NCI-H2081 (cell line): ENCODE measurements at places on chromosomes 1 and 21.
A peak's percentile ranks its signal among the peaks of the same experiment; 100 is the strongest.

GRCh38 chr1:21346365-21347071 lies 56.3 kb upstream of the ECE1 start:
- no peak for DNase-seq

DNA sequence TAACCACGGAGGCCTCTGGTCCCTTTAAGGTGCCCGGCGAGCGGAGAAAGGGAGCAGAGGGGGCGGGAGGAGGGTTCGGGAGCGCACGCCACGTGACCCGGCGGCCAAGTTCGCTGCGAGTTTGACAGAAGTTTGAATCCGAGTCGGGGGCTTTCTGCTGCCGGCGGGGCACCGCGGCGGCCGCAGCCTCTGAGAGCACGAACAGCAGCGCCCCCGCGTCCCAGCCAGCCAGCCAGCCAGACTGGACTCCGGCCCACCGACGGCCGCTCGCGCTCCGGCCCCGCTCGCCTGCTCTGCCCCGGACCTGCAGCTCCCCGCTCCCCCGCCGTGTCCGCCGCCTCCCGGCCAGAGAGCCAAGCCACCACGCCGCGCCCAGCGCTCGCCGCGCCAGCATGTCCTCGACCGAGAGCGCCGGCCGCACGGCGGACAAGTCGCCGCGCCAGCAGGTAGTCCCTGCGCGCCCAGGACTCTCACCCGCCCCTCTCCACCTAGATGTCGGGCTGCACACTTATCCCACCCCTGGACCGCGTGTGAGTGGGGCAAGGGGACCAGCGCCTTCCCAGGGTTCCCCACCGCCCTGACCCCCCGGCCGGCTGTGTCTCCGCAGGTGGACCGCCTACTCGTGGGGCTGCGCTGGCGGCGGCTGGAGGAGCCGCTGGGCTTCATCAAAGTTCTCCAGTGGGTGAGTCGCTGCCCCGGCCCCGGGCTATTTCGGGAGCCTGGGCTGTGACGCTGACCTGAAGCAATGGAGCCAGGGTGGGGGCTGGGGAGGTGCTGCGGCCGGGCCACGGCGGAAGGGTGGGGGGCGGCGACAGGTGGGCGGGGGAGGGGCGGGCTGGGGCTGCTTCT lies at the start of gene SYPL2:
Gene SYPL2, plus strand, starts transcription at position 95 of the 849 bp plus-strand sequence. Its CDS starts 298 bp downstream, at position 393.
- no peak for DNase-seq

DNA sequence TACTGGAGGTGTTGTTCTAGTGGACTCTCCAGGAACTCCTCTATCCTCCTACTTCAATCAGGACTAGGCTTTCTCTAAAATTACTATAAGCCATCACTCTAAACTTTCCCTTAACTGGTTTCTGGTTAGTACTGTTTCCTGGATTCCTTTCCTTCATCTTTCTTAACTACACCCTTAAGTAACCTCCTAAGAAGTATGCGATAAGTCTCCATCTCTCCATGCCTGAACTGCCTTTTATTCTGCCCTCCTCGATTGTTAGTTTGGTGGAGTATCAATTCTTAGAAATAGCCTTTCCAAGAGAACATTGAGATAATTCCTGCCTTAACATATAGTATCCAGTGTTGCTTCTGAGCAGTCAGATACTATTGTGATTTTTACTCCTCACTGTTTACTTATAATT lies 162.9 kb upstream of the PDE4B start:
- DNase-seq, result no peak

- DNase-seq, result no peak
Measured at GRCh38 chr1:209831615-209832014, 3.8 kb downstream of the UTP25 start.

DNA sequence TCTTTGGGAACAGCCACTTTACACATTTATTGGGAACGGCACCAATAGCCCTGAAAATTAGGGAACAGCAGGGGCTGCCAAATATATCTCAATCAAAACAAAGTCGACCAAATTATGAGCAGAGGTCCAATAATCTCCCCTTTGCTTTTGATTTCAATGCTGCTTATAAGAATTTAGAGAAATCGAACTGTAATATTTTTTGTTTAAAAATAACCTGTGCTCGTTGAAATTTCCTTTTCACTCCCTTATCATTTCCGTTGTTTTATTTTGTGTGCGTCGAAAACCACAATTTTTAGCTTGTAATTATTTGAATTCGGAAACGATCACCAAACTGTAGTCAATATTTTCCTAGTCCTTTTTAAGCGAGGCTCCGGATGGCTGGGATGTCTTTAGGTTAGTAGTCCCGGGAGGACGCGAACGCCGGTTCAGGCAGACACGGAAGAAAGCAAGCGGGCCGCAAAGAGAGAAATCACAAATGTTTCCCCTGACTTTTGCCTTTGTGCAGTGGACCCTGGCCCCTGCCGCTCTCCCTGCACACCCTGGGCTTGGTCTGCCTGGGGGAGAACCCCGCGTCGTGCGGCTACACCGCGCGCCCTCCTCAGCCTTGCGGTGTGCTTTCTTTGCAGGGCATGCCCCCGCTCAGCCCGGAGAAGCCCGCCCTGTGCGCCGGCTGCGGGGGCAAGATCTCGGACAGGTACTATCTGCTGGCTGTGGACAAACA lies 2.3 kb downstream of the LHX9 start:
- DNase-seq, result no peak

- peak; percentile 52 for DNase-seq
Measured at GRCh38 chr1:203278082-203278884, 27.0 kb upstream of the BTG2 start.

- no peak for DNase-seq
Measured at GRCh38 chr1:225846331-225847310, 35.6 kb downstream of the TMEM63A start.

DNA sequence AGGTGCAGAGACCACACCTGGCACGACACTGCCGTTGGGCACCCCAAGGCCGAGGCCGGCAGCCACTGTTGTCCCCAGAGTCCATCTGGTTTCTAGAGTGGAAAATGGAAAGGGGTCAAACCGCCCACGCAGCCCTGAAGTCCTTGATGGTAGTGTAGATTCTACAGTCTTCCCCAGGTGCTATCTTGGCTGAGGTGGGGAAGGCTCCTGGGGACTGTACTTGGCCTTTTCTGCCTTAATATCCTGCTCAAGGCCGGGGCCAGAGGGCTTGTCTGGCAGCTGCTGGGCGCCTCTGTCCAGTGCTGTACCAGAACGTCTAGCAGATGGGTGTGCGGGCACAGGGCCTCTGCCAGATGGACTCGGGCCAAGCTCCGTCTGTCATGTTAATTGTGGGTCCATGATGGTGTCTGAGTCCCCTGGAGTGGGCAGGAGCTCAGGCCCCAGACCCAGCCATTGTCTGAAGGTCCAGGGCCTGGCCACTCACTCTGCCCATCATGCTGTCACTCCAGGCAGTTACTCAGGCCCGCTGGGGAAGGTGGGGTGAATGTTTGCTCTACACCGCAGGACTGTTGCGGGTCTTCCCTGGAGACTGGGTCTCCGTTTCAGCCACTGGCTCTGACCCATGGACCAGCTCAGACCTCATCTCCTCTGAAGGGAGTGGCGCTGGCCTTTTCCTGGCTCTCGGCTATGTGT lies 161.9 kb upstream of the COL6A1 start:
- DNase-seq, result no peak

DNA sequence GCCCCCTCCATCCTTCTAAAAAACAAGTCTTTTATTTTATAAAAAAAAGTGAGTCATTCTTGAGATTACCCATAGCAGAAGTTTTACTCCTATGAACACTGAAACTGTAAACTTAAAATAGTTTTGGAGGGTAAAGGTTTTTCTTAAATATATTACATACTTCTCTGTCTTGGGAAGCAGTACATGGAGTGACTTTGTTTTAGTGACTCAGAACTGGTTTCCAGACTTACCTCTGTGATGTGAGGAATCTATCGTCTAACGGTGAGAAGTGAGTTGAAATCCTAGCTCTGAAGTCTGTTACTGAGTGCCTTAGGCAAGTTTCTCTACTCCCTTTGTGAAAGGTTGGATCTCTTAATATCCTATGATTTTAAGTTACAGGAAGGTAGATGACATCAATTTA lies 176.3 kb upstream of the POU3F1 start:
- no peak for DNase-seq

DNA sequence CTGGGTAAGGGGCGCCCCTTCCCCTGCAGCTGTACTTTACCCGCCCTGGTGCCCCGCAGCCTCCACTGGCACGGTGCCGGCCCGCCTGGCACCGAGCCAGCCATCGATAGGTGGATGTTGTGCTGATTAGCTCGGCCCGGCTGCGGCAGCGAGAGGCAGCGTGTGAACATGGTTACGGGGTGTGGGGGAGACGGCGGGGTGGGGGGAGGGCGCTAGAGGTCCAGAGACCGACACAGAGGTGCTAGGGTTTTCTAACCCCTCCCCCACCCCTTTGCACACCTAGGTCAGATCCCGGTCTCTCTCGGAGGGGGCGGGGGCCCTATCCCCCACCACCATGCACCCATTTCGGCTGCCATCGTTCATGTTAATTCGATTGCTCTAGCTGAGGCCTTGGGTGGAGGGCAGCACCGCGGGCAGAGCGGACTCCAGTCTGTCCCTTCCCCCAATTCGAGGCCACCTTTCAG lies 6.7 kb downstream of the EFNA4 start:
- peak; percentile 62 for DNase-seq

DNA sequence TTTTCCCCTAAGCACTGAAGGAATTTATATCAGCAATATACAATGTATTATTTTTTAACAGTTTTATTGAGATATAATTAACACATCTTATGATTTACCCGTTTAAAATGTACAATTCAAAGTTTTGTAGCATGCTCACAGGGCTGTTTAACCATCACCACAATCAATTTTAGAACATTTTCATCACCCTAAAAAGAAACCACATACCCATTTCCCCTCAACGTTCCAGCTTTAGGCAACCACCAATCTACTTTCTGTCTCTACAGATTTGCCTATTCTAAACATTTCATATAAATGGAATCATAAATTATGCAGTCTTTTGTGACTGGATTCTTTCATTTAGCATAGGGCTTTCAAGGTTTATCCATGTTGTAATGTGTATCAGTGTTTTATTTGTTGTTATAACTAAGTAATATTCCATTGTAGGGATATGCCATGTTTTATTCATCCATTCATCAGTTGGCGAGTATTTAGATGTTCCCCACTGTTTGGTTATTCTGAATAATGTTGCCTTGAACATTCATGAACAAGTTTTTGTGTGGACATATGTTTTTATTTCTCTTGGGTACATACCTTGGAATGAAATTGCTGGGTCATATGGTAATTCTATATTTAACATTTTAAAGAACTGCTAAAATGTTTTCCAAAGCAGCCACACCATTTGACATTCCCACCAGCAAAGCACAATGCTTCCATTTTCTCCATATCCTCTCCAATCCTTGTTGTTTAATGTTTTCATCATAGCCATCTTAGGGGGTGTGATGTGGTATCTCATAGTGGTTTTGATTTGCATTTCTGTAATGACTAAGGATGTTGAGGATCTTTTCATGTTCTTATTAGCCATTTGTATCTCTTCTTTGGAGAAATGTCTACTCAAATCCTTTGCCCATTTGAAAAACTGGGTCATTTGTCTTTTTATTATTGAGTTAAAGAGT lies 188.5 kb downstream of the TM2D1 start:
- no peak for DNase-seq

GRCh38 chr1:231600458-231600976 lies 26.1 kb upstream of the DISC1 start:
- no peak for DNase-seq

- no peak for DNase-seq
Measured at GRCh38 chr1:226082587-226082917, 20.0 kb downstream of the H3-3A start.

DNA sequence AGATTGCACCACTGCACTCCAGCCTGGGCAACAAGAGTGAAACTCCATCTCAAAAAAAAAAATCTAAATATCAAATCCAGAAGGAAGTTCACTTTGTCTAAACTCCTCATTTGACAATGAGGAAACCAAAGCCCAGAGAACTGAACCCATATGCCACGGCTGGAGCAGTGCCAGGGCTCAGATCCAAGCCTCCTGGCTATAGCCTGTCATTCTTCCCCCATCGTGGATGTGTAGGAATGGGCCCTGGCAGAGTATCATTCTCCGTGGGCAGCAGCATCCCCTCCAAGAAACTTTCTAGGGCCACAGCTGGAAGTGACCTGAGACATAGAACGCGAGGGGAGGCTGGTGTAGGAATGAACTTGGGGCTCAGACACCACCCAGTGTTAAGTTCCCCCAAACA lies 47.2 kb downstream of the CAPN9 start:
- DNase-seq, result no peak

DNA sequence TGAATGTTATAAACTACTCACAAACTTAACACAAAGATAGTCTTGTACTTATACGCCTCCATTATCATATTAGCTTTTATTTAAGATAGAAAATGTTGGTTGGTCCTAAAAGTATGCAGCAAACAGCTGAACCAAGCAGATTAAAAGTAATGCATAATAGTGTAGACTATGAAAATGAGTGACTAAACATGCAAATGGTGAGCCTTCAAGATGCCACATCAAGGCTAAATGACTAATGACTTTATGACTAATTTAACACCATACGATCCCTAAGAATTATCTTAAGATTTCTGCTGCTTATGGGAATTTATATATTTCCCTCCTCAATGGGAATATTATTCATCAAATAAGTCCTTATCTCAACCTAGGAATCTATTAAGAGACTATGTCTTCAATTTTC lies 4.6 kb downstream of the GPATCH2 start:
- no peak for DNase-seq

- DNase-seq, result no peak
Measured at GRCh38 chr1:29783508-29784275, 547.4 kb downstream of the PTPRU start.

- no peak for DNase-seq
Measured at GRCh38 chr1:176531921-176532897, 69.2 kb downstream of the PAPPA2 start.

GRCh38 chr1:2403273-2403672 lies 9.1 kb downstream of the PEX10 start:
- DNase-seq, result no peak

- no peak for DNase-seq
Measured at GRCh38 chr1:227886993-227887696, 60.6 kb downstream of the WNT9A start.

DNA sequence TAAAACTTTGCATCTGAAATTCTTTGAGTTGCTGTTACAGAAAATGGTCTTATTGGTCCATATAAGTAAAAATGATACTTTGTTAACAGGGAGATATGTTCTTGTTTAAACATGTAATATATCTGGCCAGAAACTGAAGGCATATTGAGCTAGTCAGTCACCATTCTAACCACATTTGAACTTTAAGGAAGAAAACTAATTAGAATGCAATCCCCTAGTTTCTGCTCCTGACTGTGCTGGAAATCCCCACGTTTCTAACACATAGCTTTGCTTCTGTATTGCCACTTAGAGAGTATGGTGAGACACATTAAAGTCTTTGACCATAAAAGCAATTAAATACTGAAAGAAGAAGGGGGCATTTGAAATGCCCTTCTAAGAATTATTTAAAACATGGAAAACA lies 32.1 kb upstream of the HIVEP3 start:
- DNase-seq, result no peak

- DNase-seq, result no peak
Measured at GRCh38 chr1:203690730-203691129, 64.1 kb downstream of the ATP2B4 start.

GRCh38 chr1:110728388-110729001 lies 53.8 kb upstream of the KCNA3 start:
- DNase-seq, result no peak

- no peak for DNase-seq
Measured at GRCh38 chr1:151891512-151891911, 17.8 kb downstream of the THEM4 start.
